ENCODE measurements at places on chromosomes 11 and 22. TPM values are rescaled to one million over a fixed set of nuclear protein-coding genes. Genes with fewer than 3 reads are reported as not detected.

- DNase-seq = no peak
These were observed 87.8 kb downstream of the CACNA1I start for GRCh38 chr22:39658367-39658766.

The CNGA4 gene
- total RNA-seq = not detected

- DNase-seq = no peak
These were observed 179.6 kb upstream of the PDGFD start for GRCh38 chr11:104343578-104343977.

The CRYBA4 gene
- total RNA-seq = not detected

DNA sequence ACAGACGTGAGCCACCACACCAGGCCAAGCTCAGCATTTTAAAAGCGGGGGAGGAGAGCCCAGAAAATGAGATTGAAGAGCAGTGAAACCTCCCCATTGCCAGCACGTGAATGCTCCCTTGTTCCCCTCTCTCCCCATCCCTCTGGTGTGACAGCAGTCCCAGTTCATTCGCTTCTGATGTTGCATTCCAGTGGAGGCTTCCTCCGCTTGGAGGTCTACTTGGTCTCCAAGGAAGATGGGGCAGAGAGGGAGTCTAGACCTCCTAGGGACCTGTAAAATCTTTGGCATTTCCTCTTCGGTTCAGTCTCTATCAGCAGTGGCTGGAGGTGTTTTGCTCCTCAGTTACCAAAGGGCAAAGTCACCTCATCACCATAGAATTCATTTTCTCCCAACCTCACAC, 30.2 kb upstream of the EP300 start:
- no peak for DNase-seq

The CHST1 gene
- 2.0 TPM for total RNA-seq

DNA sequence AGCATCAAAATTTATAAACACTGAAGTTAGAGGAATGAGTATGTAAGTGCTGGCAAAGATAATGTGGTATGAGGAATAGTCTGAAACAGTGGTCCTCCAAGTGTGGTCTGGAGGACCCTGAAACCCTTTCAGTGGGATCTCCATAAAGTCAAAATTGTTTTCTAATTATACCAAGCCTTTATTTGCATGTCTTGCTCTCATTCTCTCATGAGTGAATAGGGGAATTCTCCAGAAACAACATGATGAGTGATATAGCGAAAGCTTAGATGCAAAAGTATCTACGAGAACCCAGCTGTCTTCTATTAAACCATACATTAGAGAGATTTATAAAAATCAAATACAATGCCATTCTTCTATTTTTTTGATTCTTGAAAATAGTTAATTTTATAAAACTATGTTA, 145.0 kb upstream of the RAG2 start:
- DNase-seq = no peak

The CCDC116 gene
- not detected for total RNA-seq

- no peak for DNase-seq
These were observed 57.9 kb downstream of the NF2 start for GRCh38 chr22:29661336-29661735.

- peak; percentile 85 for DNase-seq
These were observed at the start of the genes EML3 and ROM1 for GRCh38 chr11:62612366-62613290. Gene EML3, minus strand, starts transcription at chr11:62612775. Its CDS starts 318 bp downstream, at chr11:62612457. Gene ROM1, plus strand, starts transcription at chr11:62613257. Its CDS starts 25 bp downstream, at chr11:62613282.

The WNT7B gene
- total RNA-seq = not detected

DNA sequence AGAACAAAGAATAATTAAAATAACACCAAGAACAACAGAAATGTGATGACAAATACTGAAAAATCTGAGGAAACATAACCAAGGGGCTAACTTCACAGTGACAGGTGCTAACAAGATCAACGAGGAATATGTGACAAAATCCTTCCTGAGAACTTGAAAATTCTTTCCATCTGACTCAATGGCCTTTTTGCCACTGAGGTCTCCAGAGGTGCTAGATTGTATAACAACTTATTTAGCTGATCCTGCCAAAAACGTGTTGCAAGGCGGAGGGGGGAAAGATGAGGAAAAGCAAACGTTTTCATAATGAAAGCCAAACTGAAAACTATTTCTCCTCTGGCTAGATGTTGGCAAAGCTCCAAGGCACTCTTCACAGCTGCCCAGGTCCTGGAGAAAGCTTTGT, 364.5 kb downstream of the NTM start:
- no peak for DNase-seq

The PRR33 gene
- not detected for total RNA-seq
